ENCODE measurements at places on chromosomes 13 and 19.

- no peak for DNase-seq
These were observed 39.8 kb downstream of the DEDD2 start for GRCh38 chr19:42177686-42178019.

- DNase-seq = no peak
These were observed 85.8 kb upstream of the ZNF91 start for GRCh38 chr19:23481043-23481442.

DNA sequence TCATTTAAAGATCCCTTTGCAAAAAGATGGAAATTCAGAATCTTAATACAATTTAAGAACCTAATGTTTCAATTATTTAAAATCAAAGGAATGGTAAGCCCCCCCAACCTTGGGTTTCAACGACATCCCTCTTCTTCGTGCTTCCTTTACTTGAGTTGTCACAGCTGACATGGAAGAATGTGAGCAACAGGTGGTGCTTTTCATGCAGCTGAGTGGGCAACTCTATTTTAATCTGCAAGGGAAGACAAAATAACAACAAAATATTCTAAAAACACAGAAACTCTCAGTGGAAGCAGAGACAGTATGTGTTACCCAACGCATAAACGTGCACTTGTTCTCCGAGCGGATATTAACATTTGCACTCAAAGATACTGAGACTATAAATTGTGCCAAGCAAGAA, 92.3 kb downstream of the DOCK9 start:
- DNase-seq = no peak

DNA sequence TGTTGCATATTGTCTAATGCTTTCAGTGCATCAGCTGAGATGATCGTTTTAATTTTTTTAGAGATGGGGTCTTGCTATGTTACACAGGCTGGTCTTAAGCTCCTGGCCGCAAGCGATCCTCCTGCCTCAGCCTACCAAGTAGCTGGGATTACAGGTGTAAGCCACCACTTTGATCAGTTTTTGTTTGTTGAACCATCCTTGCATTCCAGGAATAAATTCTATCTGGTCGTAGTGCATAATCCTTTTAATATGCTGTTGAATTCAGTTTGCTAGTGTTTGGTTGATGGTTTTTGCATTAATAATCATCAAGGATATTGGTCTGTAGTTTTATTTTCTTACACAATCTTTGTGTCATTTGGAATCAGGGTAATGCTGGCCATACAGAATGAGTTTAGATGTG, 4.4 kb downstream of the ZNF211 start:
- DNase-seq = no peak

DNA sequence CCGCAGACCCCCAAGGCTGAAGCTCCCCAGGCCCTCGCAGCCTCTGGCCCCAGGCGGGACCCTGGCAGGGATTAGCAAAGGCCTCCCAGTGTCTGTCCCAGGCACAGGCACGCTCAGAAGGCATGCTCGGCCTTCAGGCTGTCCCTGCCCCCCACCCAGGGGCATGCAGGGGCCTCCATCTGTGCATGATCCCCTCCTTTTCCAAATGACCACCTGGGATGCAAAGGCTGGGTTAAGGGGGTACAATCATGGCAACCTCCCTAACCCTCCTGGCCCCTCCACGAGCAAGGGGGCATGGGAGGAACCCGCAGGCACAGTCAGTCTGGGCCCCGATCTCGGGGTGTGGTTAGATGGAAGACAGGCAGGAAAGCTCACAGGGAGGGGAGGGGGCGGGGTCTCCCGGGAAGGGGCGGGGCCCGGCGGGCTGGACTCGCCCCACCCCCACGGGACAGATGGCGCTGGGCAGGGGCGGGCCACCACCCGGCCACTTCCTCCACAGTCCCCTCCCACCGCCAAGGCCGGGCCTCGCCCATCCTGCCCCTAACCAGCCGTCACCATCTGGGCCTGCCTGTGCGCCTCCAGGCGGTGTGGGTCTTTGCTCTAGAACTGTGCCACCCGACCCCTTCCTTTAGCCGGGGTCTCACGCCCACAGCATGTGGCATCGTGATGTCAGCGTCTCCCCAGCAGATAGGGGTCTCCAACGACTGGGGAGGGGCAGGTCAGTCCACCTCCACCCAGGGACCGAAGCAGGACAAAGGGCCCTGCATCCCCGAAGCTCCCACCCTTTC, 7.0 kb upstream of the REXO1 start:
- peak; percentile 72 for DNase-seq
